ENCODE measurements at places on chromosomes 2 and 18.

GRCh38 chr18:23126376-23127056, 8.8 kb upstream of the CABLES1 start:
- DNase-seq = no peak

DNA sequence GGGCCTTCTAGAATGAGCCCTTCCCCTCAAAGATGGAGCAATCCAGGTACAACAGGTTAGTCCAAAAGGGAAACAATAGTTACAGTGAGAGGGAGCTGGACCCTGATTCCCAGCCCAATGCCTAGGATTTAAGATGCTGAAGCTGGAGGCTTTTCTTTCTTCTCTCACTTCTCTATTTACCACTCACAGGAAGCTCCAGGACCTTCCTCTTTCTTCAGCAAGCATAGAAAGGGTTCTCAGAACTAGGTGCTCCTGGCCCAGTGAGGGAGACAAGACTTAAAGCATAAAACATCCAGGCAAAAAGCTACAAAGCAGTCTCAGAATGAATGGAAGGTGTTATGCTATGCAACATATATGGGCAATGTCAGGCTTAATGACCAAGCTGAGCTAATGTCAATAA, 279.0 kb downstream of the SRBD1 start:
- DNase-seq = no peak

- no peak for DNase-seq
Observed at GRCh38 chr18:61132031-61132430, 201.2 kb upstream of the CDH20 start.

GRCh38 chr2:53630026-53630606, 137.5 kb upstream of the CHAC2 start:
- DNase-seq = no peak

DNA sequence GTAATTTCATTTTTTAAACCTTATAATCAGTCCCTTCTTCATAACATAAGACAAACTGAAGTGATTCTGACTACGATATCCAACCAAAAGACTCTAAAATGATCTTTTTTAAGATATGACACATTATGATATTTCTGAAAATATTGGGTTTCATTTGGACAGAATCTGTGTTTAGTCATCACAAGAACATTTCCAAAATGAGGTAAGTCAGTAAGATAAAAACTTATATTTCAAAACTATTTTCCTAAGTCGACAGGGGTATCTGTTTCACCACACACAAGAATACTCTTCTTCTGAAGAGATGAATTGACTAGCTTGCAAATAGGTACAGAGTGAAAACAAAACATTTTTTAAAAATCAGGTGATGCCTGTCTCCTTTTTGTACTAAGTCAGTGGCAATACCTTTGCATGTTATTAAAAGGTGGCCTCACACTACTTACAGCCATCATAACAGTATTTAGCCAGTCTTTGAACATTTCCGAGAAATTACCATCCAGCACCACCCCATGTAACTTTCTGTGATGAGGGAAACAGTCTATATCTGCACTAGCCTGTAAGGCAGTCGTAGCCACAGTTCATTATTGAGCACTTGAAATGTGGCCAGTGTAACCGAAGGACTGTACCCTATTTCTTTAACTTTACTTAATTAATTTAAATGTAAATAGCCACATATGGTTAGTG, 13.5 kb downstream of the STK39 start:
- no peak for DNase-seq

GRCh38 chr2:147325990-147326389, 518.8 kb upstream of the ACVR2A start:
- DNase-seq = no peak

DNA sequence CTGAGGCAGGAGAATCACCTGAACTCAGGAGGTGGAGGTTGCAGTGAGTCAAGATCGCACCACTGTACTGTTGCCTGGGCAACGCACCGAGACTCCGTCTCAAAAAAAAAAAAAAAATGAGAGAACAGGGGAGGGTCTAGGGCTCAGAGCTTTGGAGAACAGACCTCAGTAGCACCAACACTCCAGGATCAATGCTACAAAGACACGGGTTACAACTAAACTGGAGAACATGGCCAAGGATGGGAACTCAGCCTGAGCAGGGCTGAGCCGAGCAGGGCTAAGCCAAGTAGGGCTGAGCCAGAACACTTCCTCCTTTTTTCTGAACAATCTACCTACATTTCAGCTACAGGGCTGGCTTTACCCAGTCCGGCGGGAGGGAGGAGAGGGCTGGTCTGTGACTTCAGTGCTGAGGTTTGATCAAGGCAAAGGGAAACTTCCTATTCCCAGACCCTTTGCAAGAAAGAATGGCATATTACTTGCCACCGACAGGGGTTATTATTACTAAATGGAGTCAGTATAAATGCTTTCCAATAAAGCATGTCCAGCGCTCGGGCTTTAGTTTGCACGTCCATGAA, 2.9 kb upstream of the CASP8 start:
- peak; percentile 93 for DNase-seq

DNA sequence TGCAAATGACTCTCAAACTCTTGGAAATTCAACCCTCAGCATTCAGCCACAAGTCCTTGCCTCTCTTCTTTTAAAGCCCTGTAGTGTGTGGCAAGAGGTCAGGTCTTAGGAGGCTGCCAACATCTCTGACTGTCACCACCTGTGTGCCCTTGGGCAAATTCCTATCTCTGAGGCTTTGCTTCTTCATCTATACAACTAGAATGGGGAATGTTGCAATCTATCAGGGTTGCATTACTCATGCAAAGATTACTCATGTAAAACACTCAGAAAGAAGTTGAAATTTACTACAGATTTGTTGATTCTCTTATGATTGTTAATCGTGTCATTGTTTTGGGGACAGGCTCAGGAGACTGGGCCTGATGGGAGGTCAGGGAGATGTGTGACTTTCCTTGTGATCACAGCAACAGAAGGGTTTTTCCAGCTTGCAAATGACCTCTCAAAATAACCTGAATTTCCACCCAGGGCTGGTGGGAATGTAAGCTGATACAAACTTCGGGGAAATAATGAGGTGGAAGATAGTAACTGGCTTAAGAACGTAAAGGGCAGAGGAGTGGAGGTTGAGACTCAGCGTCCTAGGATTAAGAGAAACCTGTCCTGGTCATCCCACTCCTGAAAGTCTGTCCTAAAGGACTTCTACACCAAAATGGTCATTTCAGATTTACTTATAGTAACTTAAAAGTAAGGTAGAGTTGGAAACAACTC, 32.1 kb upstream of the SIGLEC15 start:
- peak; percentile 11 for DNase-seq

DNA sequence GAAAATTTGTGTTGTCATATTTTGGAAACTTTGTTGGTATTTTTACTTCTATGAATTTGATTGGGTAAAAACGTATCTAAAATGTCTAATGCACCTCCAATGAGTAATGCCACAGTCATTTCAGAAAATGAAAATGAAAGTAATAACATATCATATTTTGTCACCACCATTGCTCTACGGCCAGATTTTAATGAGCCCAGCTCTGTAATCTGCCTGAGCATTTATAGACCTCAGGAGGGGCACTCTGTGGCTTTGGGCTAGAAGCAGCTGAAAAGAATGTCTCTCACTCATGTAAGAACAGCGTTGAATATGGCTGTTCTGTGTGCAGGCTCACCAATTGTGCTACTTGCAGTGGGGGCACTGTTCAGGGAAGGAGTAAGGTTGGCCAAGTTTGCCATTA, 32.7 kb upstream of the ABCA12 start:
- DNase-seq = no peak

- no peak for DNase-seq
Observed at GRCh38 chr2:207867056-207867455, 97.3 kb upstream of the FZD5 start.

DNA sequence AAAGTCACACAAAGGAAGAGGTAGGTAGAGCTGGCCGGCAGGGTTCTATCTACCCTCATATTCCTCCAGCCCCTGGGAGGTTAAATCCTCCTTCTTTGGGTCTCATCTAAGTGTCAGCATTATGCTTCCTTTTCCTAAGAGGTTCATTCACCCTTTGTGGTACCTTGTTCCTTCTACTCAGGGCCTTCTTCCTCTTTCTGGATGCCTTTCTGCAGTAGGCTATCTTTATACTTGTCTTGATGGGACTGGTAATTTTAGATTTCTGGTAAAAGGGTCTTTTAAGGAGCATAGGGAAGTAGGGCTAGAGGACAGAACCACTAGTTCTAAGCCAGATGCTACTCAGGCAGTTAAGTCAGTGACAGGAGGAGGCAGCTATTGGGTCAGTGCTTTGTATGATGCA, 13.7 kb upstream of the TNP1 start:
- no peak for DNase-seq

GRCh38 chr2:142065156-142065555, 65.7 kb downstream of the LRP1B start:
- no peak for DNase-seq

GRCh38 chr2:54015798-54016699, 45.3 kb upstream of the PSME4 start:
- no peak for DNase-seq

DNA sequence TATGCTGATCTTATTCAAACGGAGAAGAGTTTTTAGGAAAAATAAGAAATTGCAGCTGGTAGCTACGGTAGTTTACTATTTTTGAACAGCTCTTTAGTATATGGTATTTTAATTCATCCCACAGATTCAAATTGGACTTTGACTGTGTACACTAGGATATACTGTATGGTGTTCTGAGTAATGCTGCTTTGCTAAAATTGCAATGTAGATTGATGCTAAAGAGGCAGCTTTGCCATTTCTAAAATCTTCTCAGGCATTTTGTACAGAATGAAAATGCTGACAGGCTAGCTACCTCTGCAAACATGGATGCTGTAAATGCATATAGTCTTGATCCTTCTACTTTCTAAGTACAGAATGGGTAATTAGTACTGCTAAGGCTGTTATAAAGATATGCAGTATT, 826.6 kb upstream of the POU3F3 start:
- DNase-seq = no peak
